Mesothelial cell of epicardium (in vitro differentiated cells): ENCODE measurements at places on chromosomes 2 and 18.

DNA sequence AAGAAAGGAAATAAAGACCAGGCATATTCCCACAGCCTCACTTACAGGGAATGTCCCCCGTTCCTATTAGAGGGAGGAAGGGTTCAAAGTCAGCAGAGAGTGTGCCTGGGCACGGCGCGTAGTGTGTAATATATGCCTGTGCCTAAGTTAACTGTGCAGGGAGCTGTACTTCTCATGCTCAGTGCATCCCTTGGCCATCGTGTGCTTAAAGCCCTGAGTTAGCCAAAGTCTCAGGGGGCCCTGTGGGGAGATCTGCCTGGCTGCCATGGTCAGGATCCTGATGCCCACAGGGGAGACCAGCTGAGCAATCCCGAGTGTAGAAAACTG is 48.4 kb downstream of the TEX51 start:
- H3K36me3 ChIP-seq = no peaks in the 10 kb centered on the region
- no peak overlapping the region for H3K27ac ChIP-seq
- H3K27me3 ChIP-seq = peaks cover 15% of the 10 kb centered on the region
- no peak for DNase-seq
- H3K4me1 ChIP-seq = peaks cover 4% of the 10 kb centered on the region

GRCh38 chr18:74225193-74225840 is 66.4 kb downstream of the CYB5A start:
- no peak for DNase-seq
- H3K27me3 ChIP-seq = no peaks in the 10 kb centered on the region

- no peak overlapping the region for H3K27ac ChIP-seq
- no peak for DNase-seq
- no peaks in the 10 kb centered on the region for H3K4me1 ChIP-seq
- H3K36me3 ChIP-seq = no peaks in the 10 kb centered on the region
Observed at GRCh38 chr2:98032086-98032485, 36.3 kb upstream of the TMEM131 start.

- H3K4me1 ChIP-seq = peaks cover 13% of the 10 kb centered on the region
- no peaks in the 10 kb centered on the region for H3K36me3 ChIP-seq
- H3K4me3 ChIP-seq = peak within 1 kb of the TSS; percentile 85
- peak within 1 kb of the TSS; percentile 80 for H3K27ac ChIP-seq
- peak; percentile 46 for DNase-seq
Observed at GRCh38 chr2:172427256-172427989, at the start of gene ITGA6. ITGA6 (plus strand) TSS chr2:172427586.

DNA sequence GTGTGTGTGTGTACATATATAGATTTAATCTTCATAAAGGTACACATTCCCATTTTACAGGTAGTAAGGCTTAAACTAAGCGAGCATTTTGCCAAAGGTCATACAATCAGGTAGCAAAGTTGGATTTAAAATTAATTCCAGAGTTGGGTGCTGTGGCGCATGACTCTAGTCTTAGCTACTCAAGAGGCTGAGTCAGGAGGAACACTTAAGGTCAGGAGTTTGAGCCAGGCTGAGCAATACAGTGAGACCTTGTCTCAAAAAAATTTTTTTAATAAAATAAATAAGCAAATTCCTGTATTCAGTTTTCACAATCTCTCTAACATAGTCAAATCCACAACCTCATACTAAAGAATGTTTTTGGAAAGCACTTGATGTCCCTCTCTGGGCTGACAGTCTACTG is 111.5 kb upstream of the LDLRAD4 start:
- H3K36me3 ChIP-seq = peaks cover 82% of the 10 kb centered on the region
- H3K27ac ChIP-seq = no peak overlapping the region
- H3K4me3 ChIP-seq = no peak overlapping the region
- H3K27me3 ChIP-seq = no peaks in the 10 kb centered on the region

DNA sequence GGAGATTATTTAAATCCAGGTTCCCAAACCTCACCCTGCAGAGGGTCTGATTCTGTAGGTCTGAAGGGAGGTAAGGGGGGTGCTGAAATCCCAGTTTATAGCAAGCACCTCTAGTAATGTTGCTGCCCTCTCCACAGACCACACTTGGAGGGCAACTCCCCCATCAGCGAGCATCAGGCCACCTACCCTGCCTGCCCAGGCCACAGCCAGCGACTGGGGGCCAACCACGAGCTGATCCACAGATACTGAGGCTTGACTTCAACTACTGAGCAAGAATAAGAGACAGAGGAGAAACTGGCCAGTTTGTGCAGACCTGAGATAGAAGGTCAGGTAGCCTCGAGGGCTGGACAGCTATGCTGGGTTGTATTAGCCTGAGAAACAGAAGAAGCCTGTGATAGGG is 36.3 kb upstream of the LBH start:
- peaks cover 6% of the 10 kb centered on the region for H3K4me1 ChIP-seq
- DNase-seq = no peak
- no peak overlapping the region for H3K27ac ChIP-seq
- H3K27me3 ChIP-seq = no peaks in the 10 kb centered on the region
- no peak overlapping the region for H3K4me3 ChIP-seq

DNA sequence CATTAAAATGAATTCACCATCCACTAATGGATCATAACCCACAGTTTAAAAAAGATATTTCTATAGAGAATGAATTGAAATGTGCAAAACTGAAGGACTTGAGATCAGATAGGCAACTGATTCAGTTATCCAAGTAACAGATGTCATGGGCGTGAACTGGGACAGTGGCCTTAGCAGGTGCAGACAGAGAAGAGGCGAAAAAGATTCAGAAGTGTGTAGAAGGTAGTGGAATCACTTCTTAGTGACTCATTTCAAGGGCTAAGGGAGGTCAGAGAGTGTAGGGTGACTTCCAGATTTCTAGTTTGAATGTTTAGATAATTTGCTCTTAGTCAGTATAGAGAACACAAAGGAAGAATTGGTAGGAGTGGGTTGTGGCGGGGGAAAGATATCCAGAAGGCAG is 79.7 kb downstream of the EHBP1 start:
- DNase-seq = no peak
- H3K4me1 ChIP-seq = peaks cover 13% of the 10 kb centered on the region
- H3K27me3 ChIP-seq = no peaks in the 10 kb centered on the region
- H3K27ac ChIP-seq = no peak overlapping the region

DNA sequence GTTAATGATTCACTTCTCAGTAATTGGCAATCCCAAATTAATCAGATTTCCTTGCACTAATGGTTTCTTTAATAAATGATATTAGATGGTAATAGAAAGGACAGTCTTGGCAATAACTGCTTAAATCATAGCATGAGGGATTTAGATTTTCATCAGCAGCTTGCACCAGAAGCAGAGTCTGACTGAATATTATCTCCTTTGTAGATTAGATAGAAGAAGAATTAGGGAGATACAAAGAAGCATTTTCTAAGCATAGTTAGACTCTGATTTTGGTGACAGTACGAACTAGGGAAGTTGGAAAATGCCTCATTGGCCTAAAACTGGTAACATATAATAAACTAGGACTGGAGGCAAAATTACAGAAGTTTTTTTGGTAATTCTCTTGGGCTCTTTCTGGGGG is 232.8 kb upstream of the EPAS1 start:
- H3K36me3 ChIP-seq = no peaks in the 10 kb centered on the region
- H3K27me3 ChIP-seq = no peaks in the 10 kb centered on the region
- DNase-seq = no peak
- no peak overlapping the region for H3K4me3 ChIP-seq
- H3K4me1 ChIP-seq = peaks cover 16% of the 10 kb centered on the region

DNA sequence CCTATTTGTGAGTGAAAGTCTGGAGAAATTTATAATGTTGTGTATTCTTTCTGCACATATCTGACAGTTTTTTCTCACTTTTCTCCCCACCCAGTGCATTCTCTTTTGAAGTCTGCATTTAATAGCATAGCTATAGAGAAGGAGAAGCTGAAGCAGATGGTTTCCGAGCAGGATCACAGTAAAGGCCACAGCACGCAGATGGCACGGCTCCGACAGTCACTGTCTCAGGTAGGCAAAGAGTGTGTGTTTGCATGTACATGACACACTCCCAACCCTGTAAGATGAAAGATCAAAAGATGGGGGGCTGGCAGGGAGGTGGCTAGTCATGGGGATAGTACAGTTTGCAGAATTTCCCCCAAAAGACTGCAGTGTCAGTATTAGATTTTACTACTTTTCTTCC is 89.4 kb downstream of the PRKRA start:
- H3K27me3 ChIP-seq = no peaks in the 10 kb centered on the region
- DNase-seq = no peak
- peaks cover 4% of the 10 kb centered on the region for H3K4me1 ChIP-seq
- no peak overlapping the region for H3K27ac ChIP-seq
- H3K36me3 ChIP-seq = peaks cover 10% of the 10 kb centered on the region

DNA sequence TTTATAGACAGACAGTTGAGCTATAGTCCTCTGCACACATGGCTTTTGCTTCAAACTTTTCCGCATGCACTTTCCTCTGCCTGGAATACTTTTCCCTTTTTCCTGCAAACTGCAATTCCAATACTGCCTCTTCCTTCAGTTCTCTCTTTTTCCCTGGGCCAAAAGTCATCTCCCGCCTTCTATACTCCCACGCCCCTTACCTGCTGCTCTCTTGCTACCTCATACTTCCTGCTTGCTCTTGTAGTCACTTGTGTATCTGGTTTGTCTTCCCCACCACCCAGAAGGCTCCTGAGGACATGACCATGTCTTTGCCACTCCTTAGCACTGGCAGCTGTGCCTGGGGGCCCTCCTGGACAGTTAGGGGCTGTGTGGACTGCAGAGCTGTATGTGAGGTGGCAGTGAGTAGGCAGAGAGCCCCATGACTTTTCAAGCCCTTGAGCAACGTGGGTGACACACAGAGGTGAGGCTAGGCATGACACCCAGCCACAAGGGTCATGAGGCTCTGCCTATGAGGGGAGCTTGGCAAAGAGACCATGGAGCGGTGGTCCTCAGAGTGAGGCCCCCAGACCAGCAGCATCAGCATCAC is 23.2 kb downstream of the SPEG start:
- H3K4me3 ChIP-seq = no peak overlapping the region
- no peak overlapping the region for H3K27ac ChIP-seq
- H3K36me3 ChIP-seq = peaks cover 9% of the 10 kb centered on the region
- DNase-seq = no peak
- peaks cover 31% of the 10 kb centered on the region for H3K4me1 ChIP-seq

GRCh38 chr18:51655327-51655698 is 457.8 kb upstream of the MEX3C start:
- no peak overlapping the region for H3K27ac ChIP-seq
- peaks cover 30% of the 10 kb centered on the region for H3K27me3 ChIP-seq
- DNase-seq = no peak
- peaks cover 6% of the 10 kb centered on the region for H3K4me1 ChIP-seq
- H3K36me3 ChIP-seq = no peaks in the 10 kb centered on the region

GRCh38 chr18:32552421-32553030 is 81.8 kb upstream of the GAREM1 start:
- H3K36me3 ChIP-seq = no peaks in the 10 kb centered on the region
- no peak overlapping the region for H3K4me3 ChIP-seq
- DNase-seq = no peak
- no peaks in the 10 kb centered on the region for H3K27me3 ChIP-seq

DNA sequence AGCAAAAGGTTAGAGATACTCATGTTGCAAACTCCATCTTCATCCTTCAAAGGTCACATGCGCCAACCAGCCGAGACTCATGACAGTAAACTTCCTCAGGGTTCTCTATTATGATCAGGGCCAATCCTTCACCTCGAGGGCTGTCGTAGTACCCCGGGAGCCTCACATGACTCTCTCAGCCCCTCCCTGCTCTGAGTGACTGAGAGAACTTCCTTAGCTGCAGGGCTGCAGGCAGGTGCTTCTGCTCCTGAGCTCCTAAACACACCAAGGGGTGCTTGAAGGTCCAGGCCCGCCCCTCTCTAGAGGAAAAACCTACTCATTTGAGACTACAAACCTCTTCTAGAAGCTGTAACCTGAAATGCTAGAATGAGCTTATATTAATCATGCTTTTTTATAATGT is 48.2 kb downstream of the LONRF2 start:
- H3K4me1 ChIP-seq = peaks cover 7% of the 10 kb centered on the region
- peaks cover 27% of the 10 kb centered on the region for H3K36me3 ChIP-seq
- H3K27me3 ChIP-seq = no peaks in the 10 kb centered on the region
- no peak for DNase-seq
- no peak overlapping the region for H3K4me3 ChIP-seq

- DNase-seq = no peak
- no peaks in the 10 kb centered on the region for H3K36me3 ChIP-seq
Observed at GRCh38 chr18:12933327-12933726, 14.5 kb upstream of the SEH1L start.
